HepG2 (cell line): ENCODE measurements at places on chromosomes 16 and 17.

- DNase-seq, result peak; percentile 75
Measured at GRCh38 chr17:41957031-41957868, 9.3 kb upstream of the CNP start.

DNA sequence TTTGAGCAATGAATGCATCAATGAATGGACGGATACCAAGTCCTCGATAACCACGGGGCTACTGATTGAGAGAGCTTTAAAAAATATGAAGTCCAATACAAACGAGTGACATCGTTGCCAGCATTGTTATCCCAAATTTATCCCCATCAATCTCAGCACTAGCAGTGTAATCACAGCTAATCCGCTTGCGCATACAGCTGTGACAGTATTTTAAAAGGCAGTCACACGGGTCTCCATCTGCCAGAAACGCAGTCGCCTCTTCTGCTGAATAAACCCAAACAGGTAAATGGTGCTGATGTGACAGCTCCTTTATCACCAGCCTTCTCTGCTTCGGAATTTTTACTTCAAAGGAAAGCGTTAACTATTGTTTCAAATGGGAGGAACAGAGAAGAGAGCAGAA is 311.1 kb downstream of the XYLT1 start:
- DNase-seq, result no peak

DNA sequence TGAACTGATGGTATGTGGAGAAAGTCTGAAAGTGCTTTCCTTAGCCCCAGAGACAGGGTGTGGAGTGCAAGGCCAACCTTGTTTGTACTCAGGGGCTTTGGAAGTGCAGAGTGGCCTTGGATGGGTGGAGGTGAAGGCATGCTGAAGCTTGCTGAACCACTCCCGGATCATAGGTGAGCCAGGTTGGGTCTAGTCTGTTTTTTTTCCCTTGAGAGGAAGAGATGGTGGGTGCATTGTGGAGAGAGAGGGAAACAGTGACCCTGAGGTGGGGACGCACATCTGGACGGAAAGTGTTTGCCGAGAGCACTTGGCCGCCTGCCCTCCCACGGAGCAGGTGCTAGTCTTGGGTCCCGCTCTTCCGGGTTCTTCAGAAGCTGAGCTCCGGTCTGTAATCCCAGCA is 12.5 kb downstream of the ABAT start:
- DNase-seq, result no peak

GRCh38 chr17:78272914-78273258 is 41.5 kb downstream of the TMEM235 start:
- DNase-seq, result no peak

- DNase-seq, result no peak
Measured at GRCh38 chr17:63023049-63023448, 57.0 kb downstream of the TANC2 start.

DNA sequence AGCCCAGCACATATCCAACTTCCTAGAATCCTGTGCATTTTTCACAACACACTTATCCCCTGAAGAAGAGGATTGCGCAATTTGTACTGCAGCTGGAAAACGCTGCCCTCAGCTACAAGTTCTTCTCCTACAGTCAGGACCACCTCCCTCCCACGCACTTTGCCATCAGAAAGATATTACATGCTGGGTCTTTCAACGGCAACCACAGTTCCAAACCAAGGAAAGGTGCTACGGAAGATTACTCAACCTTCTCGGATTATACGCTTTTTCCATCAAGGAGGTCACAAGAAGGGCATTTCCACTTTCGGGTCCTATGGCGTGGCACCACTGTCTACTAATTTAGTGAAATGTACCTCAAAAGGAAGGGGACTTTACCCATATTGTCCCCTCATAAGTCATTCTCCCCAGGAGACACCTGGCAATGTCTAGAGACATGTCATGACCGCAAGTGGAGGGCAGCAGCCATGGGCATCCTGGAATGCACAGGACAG is 35.2 kb downstream of the USP7 start:
- DNase-seq, result no peak

DNA sequence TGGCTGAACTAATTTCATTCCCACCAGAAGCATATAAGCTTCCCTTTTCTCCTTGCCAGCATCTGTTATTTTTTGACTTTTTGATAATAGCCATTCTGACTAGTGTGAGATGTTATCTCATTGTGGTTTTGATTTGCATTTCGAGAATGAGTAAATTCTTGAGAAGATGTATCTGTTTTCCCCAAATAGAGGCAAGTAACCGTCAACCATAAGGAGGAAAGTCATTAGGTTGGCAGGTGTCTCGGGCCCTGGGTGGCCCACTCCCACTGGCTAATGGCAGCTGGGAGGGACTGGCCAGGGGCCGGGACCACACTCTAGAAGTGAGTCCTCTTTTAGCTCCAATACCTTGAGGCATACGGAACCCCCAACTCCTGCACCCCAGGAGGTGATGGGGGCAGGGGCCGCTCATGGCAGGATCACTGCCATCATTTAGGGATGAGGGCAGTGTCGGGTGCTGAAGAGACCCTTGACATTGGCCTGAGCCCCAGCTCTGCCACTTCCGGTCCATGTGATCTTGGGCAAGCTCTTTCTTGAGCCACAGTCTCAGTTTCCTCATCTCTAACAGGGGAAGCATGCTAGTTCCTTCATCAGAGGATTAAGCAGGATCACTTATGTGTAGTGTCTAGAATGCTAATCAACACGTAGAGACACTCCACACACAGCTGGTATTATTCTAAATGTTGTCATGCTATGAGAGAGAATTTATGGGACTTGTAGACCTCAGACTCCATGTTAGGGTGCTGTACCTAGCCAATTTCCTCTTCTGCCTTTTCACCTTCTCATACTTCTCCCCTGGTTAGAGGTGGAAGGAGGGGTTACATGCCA is 44.3 kb downstream of the RGS9 start:
- no peak for DNase-seq

- no peak for DNase-seq
Measured at GRCh38 chr16:15970743-15971439, 21.5 kb downstream of the ABCC1 start.

GRCh38 chr17:58402679-58403078 is 14.7 kb downstream of the RNF43 start:
- no peak for DNase-seq

DNA sequence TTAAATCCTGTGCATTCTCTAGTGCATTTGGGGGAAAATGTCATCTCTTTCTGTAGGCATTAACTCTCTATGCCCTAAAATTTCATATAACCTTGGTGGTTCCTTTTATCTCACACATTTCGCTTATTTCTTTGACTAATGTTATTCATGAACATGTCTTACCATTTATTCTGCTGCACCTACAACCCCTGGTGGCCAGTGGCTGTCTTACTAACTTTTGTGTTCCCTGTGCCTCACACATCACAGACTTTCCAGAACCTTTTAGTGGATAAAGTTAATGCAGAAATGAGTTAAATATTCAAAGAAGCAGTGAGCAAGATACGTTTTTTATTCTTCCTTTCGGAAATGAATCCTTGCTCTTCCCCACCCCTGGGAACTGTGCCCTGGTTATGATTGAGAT is 111.9 kb downstream of the CDH13 start:
- no peak for DNase-seq

DNA sequence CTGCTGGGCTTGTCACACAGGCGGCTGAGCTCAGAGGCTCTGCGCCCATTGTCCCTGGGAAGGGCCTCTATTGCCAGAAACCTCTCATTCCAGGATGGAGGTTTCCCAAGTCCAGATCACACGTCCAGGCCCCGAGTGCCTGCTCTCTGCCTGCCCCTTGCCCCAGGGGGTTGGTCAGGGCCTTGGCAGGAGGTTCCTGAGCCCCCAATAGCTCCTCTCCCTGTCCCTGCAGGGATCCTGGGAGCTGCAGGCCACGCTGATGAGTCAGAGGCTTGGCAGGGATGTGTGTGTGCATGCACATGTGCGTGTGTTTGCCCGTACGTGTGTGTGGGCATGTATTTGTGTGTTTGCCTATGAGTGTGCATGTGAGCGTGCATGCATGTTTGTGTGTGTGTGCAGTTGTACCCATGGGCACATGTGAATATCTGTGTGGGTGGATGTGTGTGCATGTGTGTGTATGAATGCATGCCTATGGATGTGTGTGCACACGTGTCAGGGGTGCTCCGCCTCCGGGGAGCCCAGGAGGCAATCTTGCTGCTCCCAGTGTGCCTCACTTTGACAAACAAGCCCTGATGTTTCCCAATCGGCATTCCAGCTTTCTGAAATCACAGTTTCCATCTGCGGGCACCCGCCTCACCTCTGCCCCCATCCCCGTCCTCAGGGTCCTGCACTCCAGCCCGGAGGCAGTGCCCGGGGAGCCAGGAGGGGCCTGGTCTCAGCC is 98.4 kb upstream of the GSE1 start:
- peak; percentile 99 for DNase-seq

DNA sequence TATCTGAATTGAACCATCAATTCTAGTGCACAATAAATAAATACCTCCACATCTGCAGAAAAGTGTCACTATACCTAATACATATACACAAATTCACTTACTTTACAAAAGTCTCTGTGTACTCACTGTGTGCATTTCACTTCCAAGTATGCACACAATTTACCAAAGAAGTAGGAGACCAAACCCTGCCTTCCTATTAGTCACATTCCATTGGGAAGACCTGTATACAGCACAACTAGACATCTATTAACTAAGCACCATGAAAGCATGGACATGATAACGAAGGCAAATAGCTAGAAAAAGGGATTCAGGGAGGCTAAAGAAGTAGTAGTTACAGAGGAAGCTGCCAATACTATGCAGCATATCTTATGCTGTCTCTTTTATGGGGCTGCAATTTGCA is 139.5 kb downstream of the SNX11 start:
- DNase-seq, result no peak

DNA sequence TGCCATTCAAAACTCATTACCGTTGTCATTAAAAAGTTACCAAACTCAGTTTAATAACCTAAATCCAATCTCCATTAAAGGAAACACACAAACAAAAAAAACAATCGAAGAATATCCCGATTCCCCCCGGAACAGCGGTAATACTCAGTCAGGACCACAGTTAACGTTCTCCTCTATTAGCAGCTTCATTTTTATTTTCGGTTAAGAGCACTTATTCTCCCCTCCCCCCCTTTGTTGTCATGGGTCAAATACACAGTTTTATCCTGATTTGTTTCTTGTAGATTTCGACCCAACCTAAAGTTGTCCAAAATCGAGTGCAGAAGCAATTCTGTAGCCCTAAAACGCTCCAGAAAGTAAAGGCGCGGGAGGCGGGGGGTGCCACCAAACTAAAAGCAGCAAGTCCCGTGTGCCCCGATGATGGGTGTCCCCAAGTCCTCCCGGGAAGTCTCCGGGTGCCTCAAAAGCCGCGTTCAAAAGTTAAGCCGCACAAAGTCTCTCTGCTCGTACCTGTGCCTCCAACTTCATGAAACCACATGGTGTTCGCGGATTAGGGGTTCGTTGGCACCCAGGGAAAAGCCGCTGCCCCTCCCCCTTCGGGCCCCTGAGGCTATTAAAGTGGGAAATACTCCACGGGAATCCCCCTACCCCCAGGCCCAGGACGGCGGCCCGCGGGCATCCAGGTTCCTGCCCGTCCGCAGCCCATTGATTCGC is 996 bp downstream of the SUMO2 start:
- no peak for DNase-seq

DNA sequence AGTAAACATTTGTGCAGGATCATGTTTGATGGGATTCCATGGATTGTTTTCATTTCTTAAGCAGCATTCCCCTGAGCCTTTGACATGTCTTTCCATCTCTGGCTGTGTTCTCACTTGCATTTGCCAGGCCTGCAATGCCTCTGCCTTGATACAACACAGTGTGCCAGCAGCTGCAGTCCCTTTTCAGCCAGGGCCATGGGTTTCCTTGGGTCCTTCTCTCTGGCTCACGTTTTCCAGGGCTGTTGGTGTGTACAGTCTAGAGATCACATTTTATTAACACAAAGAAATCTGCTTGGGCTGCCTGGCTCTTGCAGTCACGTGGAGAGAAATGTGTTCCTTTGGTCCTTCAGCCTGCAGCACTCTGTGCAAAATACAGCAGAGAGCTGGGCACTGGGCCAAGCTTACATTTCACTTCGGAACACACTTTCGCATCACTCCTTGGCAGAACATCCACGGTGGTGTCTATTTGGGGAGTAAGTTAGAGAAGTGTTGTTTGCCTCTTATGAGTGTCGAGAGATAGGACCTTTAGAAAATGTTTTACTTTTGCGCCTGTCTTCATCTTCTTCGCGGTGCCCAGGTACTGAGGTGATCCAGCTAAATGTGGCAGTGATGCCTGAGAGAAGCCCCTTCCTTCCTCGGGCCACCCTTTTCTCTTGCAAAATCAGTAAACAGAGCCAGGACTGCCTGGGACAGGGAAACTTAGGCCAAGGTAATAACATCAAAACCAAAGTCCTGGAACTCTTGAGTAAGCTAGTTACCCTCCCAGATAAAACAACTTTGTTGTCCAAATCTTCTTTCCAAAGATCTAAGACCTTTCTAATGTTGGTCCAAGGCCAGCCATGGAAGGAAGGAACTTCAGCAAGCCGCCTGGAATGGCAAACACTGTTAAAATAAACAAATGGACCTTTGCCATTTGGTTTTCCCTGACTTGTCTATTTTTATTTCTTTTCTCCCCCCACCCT is 20.9 kb downstream of the HLF start:
- peak; percentile 99 for DNase-seq

DNA sequence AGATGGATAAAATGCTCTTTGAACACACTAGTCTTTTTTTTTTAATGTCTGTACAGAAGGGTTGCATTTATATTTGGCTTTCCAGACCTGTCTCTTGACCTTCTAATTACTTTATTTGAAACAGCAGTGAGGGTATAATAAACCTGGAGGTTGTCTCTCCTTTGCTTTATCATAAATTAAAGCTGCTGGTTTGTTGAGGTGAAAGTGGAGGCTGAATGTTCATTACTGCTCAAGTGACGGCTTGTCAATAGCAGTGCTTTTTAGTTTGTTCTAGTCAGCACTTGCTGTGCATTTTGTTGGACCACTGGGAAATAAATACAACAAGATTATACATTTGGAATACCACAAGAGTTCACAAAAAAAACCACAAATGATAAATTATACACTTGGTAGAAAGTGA is 264.2 kb downstream of the IRX3 start:
- no peak for DNase-seq

DNA sequence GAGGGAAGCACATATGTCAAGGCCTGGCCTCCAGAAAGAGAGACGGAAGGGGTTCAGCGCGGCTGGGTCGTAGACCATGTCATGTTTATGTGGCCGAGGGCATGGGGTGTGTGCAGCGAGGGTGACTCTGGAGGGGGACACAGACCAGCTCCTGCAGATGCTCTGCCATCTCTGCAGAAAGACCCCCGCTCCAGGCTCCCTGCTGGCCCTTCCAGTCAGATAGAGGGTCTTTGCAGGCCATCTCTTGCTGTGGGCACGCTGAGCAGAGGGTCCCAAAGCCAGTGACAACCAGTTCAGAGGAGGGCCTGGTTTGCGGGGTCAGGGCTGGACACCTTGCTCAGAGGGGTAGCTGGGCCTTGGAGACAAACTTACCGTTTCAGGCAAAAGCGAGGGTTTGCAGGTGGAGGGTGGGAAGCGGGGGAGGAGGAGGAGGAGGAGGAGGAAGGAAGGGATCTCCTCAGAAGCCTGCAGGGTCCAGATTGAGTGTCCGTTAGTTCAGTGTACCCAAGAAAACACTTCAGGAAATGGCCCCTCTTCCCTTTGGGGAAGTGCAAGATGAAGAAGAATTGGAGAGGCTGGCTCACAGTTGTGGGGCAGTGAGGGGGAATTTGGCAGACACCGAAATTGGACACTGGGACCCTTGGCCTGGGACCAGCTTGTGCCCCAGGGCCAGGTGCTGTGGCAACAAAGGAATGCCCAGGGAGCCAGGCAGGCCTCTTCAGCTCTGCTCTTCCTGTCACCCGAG is 102.8 kb downstream of the CMIP start:
- DNase-seq, result no peak
